ENCODE measurements at places on chromosomes 2 and 18.
A peak's percentile ranks its signal among the peaks of the same experiment; 100 is the strongest.

GRCh38 chr2:68799140-68800026 is 64.8 kb downstream of the ARHGAP25 start:
- DNase-seq: no peak

DNA sequence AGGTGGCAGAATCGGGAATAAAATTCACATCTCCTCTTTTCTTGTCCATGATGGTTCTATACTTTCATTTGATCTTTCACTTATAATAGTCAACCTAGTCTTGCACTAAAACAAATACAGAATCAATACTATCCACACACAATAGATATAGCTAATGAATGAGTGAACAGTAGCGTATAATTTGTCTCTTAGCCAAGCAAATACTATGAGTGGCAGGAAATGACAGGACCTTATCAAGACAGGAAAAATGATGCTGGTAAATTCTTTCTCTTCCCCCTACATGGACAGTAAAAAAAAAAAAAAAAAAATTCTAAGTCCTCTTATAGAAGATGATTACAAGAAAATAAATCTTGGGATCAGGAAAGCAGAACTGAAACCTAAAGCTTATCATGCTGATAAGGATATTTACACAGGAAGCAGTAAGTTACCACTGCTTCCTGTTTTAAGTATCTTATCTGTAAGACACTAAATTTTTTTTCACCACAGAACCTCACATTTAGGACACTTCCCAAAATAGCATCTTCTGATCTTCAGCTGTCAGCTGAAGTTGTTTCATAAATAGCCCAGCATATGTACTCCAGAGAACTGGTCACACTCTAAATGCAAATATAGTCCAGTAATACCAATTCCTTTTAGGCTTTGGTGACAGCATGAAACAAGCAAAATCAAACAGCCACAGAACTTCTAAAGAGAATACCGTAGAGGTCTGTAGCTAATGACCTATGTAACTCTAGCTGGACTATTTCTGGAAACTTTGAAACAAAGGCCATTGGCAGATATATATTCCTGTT is 27.0 kb downstream of the IRS1 start:
- DNase-seq: no peak

- DNase-seq: no peak
Observed at GRCh38 chr18:8945514-8945913, 157.0 kb upstream of the NDUFV2 start.

- DNase-seq: no peak
Observed at GRCh38 chr2:12273111-12273510, 443.6 kb upstream of the TRIB2 start.

DNA sequence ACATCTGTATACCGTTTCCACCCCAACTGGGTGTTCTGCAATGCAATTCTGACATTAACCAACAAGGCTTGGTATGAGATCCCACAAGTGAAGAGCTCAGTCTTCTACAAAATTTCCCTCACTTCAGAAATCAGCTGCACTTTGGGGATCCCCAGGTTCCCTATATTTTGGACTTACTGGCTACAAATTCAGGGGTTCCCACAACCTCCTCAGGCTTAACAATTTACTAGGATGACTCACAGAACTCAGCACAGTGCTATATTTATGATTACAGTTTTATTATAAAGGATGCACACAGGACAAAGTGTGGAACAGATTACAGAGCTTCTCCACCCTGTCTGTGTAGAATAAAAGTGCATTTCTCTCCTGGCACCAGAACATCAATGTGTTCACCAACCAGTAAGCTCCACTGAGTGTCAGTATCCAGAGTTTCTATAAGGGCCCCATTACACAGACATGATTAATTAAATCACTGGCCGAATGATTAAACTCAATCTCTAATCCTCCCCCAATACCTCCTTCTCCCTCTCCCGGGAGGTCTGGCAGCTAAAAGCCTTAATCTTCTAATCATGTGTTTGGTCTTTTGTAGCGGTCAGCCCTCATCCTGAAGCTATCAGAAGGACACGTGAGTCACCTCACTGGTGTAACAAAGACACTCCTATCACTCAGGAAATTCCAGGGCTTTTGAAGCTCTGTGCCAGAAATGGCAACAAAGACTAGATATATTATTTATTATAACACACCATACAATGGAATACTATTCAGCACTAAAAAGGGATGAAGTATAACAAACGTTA is 84.6 kb downstream of the SLC66A3 start:
- no peak for DNase-seq

GRCh38 chr2:159209341-159210306 is 76.9 kb downstream of the WDSUB1 start:
- DNase-seq: no peak

DNA sequence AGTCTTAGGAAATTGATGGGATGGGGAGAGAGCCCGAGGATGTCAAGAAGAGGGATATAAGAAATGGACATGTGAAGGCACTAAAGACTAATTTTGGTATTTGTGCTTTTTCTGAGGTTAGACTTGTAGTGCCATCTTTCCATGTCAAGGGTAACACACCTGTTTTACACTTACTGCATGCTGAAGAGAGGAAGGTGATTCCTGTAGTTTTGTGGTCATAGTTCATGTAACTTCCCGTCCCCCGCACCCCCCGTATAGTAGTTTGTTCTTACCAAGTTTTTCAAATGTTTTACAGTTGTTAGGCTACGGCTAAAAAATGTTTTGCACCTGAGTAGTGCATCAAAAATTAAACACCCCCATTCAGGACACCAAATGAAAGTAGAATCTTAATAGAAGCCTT is 73.8 kb downstream of the CLIP4 start:
- peak; percentile 27 for DNase-seq

DNA sequence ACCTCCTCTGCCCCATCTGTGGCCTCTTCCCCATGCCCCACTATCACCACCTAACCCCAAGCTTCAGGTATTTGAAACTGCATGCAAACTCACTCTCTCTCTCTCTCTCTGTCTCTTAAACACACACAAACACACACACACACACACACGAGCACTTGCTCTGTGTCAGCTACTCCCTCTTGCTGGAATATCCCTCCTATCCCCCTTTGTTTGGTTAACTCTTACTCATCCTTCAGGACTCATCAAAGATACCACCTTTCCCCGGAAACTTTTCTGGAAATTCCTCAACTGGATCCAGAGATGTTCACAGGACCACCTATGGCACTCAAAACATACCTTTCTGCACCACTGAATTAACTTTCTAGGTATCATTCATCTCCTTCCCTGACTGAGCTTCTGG is 222.8 kb upstream of the TMEM200C start:
- no peak for DNase-seq

GRCh38 chr2:15990151-15991101 is 50.1 kb downstream of the MYCN start:
- DNase-seq: no peak

DNA sequence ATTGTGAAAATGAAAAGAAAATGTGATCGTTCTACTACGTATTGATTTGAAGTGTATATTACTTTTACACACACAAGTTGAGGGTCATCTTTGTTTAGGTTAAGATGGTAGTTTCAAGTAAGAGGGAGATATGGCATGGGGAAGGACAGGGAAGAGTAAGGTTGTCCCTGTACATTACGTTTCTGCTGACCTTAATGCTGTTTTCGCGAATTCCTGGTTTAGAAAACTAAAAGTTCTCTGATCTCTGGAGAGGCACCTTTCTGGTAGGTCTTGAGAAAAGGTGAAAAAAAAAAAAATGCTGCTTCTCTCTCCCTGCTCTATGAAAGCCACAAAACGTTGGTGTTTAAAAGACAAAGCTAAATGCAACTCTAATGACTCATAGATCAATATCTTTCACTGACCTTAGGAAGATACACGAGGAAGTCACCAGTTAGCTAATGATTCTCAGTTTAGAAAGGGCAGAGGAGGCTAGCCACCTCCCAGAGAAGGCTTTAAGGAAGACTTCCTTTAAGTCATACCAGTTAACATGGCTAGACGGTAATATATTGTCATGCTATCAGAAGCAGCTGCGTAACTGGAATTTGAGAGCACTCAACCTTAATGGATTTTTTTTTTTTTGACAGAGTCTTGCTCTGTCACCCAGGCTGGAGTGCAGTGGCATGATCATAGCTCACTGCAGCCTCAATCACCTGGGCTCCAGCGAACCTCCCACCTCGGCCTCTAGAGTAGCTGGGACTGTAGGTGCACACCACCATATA is 13.2 kb downstream of the TXNDC2 start:
- DNase-seq: no peak

- DNase-seq: no peak
Observed at GRCh38 chr18:61829108-61829507, 63.7 kb downstream of the RNF152 start.

GRCh38 chr2:221529943-221530652 is 42.0 kb downstream of the EPHA4 start:
- no peak for DNase-seq

- no peak for DNase-seq
Observed at GRCh38 chr18:944440-944839, 39.8 kb downstream of the ADCYAP1 start.
